ENCODE measurements at places on chromosomes 4 and X.

DNA sequence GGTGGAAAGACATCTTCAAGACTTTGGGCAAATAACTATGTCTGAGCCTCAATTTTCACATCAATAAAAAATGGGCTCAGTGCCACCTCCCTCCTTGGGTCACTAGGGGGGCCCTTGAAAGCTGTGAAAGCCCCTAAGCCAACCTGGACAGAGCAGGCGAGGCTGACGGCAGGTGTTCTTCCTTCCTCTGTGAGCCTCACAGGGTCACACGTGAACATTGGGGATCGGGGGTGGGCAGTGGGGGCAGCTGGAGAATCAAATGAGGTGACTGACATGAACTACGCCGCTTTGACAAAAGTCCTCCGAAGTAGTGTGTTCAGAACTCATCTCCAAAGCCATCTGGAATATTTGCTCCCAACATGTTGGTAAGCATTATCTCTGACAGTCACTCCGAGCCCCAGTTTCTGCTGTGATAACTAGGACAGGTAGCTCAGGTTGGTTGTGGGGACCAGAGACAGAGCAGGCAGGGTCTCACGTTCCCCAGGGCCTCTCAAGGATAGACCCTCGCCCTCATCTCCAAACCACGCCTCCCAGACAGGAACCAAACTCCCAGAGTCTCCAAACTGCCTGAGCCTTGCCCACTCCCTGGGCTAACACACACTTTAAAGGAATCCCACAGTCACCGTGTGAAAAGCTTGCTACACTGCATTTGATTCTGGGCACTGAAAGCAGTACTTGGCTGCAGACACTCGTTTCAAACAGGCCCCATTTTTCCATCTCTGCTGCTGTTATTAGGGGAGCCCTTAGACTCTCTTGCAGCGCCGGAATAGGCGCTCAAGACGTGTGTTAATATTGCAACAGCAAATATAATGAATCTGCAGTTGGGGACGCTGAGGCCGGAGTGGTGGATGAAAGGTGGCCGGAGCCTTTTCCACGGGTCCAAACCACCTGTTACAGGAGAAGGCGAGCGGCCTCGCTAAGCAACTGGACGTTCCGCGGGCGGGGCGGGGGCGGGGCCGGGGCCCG is 717 bp upstream of the WFS1 start:
- no peak for DNase-seq

DNA sequence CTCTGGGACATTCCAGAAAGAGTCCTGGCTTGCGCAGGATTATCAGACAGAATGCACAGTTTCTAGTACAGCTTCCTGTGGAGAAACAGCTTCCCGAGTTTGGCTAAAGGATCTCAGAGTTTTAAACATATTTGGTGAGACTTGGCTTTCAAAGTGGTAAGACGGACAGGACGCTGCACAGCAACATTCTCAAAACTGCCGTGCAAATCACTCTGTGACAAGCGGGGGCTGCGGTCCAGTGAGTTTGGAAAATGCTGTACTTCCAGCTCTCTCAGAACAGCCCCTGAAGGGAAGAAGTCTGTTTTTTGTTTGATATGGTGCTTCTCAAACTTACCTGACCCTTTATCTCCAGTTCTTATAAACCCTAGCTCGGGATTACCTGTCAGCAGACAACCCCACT is 18.1 kb downstream of the LGI2 start:
- DNase-seq, result no peak

DNA sequence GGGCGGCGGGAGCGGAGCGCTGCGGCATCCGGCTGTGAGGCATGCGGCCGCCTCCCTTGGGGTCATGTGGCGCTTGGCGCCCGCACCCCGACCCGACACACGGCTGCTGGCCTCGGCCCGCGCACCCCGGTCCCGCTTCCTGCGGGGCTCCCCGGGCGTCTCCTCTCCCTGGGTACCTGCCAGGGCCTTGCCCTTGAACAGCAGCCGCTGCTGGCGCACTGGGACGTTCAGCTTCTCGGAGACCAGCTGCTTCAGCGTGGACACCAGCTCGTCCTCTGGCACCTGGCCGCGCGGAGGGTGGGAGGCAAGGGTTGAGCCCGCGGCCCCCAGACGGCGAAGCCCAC is 391 bp downstream of the UBL4A start:
- peak; percentile 6 for DNase-seq

GRCh38 chrX:78622831-78623230 is 36.3 kb downstream of the RTL3 start:
- no peak for DNase-seq

DNA sequence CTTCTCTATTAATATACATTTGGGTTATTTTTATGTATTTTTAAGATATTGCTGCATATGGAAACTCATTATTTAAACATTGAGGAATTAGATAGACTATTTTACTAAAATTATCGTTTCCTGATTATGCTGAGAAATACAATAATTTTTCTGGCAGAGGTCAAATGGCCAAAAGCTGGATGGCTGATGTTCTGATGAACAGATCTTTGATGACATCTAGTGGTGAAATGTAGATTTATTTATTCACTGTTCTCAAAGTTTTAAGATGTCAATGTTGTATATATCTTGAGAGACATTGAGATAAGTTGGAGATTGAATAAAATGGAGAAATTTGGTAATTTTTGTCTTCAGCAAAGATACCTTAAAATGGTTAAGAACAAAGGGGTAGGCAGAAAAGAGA is 96.2 kb downstream of the UGT8 start:
- DNase-seq, result peak; percentile 25

GRCh38 chr4:109294006-109294405 is 8.5 kb downstream of the COL25A1 start:
- DNase-seq, result peak; percentile 6

- DNase-seq, result no peak
Observed at GRCh38 chr4:135724421-135724820, 1522.8 kb upstream of the PABPC4L start.

- DNase-seq, result no peak
Observed at GRCh38 chr4:8550691-8551090, 29.5 kb upstream of the GPR78 start.

DNA sequence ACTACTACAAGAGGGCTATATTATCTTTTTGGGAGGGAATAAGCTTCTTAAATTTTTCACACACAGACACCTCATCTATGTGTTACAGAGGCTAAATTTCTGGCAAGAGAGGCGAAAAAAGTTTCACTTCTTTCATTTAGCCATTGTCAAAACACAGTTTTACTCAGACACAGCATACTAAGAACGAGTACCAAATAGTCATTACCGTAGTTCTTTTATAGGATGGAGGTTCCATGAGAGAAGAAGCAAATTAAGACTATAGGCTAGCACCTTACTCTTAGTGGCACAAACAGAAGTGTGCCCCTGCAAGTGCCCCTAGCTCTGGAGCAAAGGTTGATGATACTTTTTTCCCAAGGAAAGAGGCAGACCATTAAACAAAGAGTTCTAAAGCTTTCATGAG is 26.2 kb downstream of the UGT2B7 start:
- no peak for DNase-seq

- DNase-seq, result no peak
Observed at GRCh38 chrX:45601052-45601451, 400.4 kb upstream of the DIPK2B start.

- DNase-seq, result peak; percentile 84
Observed at GRCh38 chrX:49039598-49040375, 3.4 kb downstream of the TFE3 start.

DNA sequence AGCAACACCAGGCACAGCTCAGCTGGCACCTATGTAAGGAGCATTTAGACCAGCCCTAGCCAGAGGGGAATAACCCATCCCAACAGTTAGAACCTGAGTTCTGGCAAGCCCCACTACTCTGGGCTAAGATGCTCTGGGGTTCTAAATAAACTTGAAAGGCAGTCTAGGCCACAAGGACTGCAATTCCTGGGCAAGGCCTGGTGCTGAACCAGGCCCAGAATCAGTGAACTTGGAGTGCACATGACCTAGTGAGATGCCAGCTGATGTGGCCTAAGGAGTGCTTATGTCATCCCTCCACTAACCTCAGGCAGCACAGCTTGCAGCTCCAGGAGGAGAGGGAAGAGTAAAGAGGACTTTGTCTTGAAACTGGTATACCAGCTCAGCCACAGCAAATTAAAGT is 7.6 kb upstream of the PRRG3 start:
- DNase-seq, result no peak

DNA sequence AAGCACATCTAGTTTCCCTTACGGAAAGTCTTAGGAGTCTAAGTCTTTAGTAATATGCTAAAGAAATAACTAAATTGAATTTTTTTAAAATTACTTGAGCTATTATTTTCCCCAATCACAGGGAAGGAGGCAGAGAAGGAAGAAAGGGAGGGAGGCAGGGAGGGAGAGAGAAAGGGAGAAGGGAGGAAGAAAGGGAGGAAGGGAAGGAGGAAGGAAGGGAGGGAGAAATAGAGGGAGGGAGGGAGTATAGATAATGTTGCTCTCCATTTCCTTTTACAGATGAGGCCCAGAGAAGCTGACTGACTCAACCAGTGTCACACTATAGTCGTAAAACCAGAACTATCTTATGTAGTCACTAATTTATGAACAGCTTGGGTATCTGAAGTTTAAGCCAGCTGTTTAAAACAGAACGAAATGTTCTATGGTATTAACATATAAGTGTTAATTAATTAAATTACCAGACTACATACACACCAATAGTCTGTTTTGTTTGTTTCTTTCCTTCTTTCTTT is 14.6 kb downstream of the SH3RF1 start:
- DNase-seq, result no peak

GRCh38 chr4:74309223-74309622 is 953 bp downstream of the EPGN start:
- no peak for DNase-seq

- no peak for DNase-seq
Observed at GRCh38 chrX:148361641-148362040, 138.8 kb upstream of the AFF2 start.

DNA sequence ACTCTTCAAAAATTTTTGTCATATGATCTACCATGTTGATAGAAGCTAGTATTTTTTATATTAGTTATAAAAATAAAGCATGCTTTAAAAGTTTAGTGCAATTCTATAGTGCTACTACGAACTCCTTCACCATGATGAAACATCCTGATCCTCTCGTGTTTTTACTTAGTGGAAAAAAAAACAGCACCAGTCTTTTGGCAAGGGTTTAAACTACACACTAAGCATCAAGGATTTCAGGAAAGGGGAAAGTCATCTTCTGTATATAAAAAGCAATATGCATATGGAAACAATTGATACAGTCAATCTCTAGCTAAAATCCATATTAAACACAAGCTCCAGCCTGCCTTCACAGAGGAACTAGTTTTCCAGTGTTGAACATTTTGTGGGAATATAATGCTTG is 18.7 kb downstream of the CHM start:
- DNase-seq, result no peak

DNA sequence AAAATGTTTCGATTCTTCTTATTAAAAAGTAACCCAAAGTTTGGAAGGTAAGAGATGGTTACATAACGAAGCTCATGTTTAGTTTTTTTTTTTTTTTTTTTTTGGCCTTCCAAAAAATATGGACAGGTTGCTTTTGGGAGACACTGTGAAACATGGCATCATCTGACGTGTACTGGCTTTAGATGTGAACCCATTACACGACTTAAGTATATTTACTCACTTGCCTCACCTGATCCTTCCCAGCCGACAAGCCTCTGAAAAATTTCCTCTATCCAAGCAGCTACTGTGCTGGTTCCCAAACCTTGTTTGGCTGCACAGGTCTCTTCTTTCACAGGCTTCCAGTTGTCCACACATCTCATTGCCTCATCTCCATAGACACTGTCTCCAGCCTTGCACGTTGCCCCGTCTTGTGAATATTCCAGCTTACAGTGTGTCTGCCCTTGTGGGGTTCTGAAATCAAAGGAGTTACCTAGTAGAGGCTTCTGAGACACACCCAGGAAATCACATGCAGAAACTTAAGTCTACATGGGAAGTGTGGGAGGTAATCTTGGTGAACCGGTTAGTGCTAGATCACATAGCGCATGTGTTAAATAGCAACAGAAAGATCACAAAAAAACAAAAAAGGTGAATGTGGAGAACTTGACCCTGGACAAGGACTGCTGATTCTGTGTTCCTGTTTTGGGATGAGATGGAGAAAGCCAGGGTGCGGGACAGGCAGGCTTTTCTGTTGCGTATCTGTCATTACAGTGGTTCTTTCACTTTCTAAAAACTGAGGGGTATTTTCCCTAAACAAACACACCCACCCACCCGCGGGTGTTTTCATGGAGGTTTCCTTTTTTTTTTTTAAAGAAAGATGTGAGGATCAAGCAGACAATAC is 328.6 kb downstream of the ARHGAP10 start:
- DNase-seq, result no peak

GRCh38 chr4:8920969-8921368 is 49.3 kb upstream of the HMX1 start:
- DNase-seq, result no peak

DNA sequence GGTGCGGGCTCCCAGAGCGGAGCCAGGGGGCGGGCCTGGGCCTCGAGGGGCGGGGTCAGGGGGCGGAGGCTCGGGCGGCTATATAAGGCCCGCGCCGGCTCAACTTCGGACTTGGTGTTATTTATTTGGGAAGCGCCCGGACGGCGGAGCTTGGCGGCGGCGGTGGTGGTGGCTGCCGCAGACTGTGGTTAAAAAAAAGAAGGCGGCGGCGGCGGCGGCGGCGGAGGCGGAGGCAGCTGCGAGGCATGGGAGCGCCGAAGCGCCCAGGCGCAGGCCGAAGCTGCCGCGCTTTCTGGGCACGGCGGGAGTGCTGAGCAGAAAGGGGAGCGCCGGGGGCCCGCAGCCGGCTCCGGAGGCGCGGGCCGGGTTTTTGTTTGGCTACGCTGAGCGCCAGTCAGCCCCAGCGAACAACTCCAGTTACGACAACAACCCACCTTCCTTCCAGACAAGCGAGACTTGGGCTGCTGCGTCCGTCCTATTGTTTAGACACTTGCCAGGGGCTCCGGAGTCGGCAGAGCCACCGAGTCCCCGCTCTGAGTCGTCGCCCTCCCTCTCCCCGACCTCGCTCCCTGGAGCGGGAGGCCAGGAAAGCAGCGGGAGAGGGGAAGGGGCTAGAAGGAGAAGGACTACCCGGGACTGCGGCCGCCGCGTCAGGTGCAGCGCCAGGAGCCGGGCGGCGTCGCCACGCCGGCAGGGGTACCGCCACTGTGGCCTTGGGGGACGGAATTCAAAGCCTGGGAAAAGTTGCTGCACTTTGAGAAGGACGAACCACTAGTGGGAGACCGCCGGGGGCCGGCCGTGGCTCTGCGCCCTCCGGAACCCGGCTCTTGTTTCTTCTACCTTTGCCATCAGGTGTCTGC is at the start of gene SLIT2:
SLIT2 (plus strand) TSS at position 110 of the 860 bp plus-strand sequence. CDS start 1,911 bp downstream, outside the sequence.
- peak; percentile 18 for DNase-seq

- no peak for DNase-seq
Observed at GRCh38 chr4:187218705-187219245, 495.1 kb upstream of the FAT1 start.

- no peak for DNase-seq
Observed at GRCh38 chr4:95142932-95143331, 385.2 kb downstream of the BMPR1B start.

- no peak for DNase-seq
Observed at GRCh38 chrX:131923614-131924250, 99.4 kb upstream of the STK26 start.

- DNase-seq, result peak; percentile 15
Observed at GRCh38 chrX:128518508-128518907, 466.3 kb upstream of the ACTRT1 start.

DNA sequence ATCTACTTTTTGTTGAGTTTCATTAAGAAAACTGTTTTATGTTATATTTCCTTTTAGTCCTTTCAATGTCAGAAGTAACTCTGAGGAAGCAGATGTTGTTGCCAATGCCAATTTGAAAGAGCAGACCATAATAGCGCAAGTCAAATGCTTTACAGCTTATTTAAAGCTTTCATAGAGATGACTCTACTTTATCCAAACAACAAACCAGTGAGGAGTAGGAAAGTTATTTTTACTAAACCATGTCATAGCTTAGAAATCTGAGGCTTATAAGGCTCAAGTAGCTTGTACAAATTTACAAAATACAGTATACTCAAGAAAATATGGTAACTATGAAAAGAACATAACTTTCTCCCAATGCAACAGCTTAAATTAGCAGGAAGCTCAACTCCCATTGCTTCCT is 40.1 kb upstream of the SPOCK3 start:
- no peak for DNase-seq

All from A549 (cell line).